ENCODE measurements at places on chromosomes 1 and 21. TPM values are rescaled to one million over a fixed set of nuclear protein-coding genes. Genes with fewer than 3 reads are reported as not detected.

ALDH9A1 gene
- 37.0 TPM for total RNA-seq

GRCh38 chr1:19844731-19845495 lies 29.8 kb upstream of the RNF186 start:
- H3K4me1 ChIP-seq: peaks cover 2% of the 10 kb centered on the region
- H3K36me3 ChIP-seq: no peaks in the 10 kb centered on the region
- H3K27me3 ChIP-seq: peaks cover 33% of the 10 kb centered on the region
- no peak for DNase-seq
- H3K27ac ChIP-seq: no peak overlapping the region

DNA sequence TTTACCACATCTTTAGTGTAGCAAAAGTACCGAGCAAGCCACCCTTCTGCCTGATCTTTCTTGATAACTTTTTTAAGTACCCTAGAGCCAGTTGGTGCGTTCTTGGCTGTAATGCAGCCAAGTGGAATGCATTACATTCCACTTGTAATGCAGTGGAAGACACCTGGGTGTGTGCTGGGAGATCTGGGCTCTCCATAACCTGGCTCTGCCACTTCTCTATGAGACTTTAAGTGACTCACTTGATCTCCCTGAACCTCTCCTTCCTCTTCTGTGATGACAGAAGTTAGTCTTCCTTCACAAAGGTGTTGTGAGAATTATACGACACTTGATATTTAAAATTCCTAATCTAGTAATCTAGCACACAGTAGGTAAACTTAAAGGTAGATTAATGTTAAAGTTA lies 35.3 kb upstream of the NFIA start:
- no peaks in the 10 kb centered on the region for H3K36me3 ChIP-seq
- peaks cover 5% of the 10 kb centered on the region for H3K4me1 ChIP-seq
- no peak for DNase-seq
- H3K27ac ChIP-seq: no peak overlapping the region
- peaks cover 35% of the 10 kb centered on the region for H3K27me3 ChIP-seq

DNA sequence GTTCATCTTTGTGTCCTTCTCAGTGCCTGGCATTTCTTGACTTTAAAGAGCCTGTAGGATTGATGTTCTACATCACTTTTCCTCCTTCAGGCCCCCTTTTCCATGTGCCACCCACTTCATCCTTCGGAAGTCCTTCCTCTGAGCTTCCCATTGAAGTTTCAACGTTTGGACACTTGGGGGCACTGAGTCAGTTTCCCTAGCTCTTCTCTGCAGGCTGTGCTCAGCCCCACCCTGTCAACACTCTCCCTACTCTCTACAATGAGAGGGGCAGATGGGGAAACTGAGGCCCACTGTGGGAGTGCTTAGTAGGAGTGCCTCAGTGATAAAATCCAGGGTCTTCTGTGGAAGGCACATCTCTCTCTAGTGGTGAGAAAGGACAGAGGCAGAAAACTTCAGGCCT lies 11.9 kb downstream of the KCNJ10 start:
- peaks cover 16% of the 10 kb centered on the region for H3K36me3 ChIP-seq
- peaks cover 3% of the 10 kb centered on the region for H3K4me1 ChIP-seq
- H3K27ac ChIP-seq: no peak overlapping the region
- H3K4me3 ChIP-seq: no peak overlapping the region
- H3K27me3 ChIP-seq: peaks cover 89% of the 10 kb centered on the region

- no peaks in the 10 kb centered on the region for H3K27me3 ChIP-seq
- H3K4me3 ChIP-seq: no peak overlapping the region
- no peaks in the 10 kb centered on the region for H3K36me3 ChIP-seq
- no peak for DNase-seq
- no peaks in the 10 kb centered on the region for H3K4me1 ChIP-seq
Observed at GRCh38 chr1:96340686-96341085, 380.9 kb upstream of the PTBP2 start.

- DNase-seq: no peak
- peaks cover 64% of the 10 kb centered on the region for H3K27me3 ChIP-seq
- H3K4me3 ChIP-seq: peak within 1 kb of the TSS; percentile 76
- H3K27ac ChIP-seq: no peak within 1 kb of the TSS
- peaks cover 4% of the 10 kb centered on the region for H3K36me3 ChIP-seq
- H3K4me1 ChIP-seq: peaks cover 16% of the 10 kb centered on the region
Observed at GRCh38 chr1:219927956-219928790, at the start of gene SLC30A10. SLC30A10 (minus strand) TSS chr1:219928557; CDS start chr1:219928440, 117 bp downstream.

GIPC2 gene
- not detected for total RNA-seq

PKP1 gene
- total RNA-seq: not detected

S100A16 gene
- total RNA-seq: not detected

NUAK2 gene
- total RNA-seq: 5.1 TPM

- H3K36me3 ChIP-seq: no peaks in the 10 kb centered on the region
- no peak overlapping the region for H3K4me3 ChIP-seq
- H3K4me1 ChIP-seq: no peaks in the 10 kb centered on the region
- H3K27ac ChIP-seq: no peak overlapping the region
Observed at GRCh38 chr1:59556802-59557548, 257.8 kb upstream of the HOOK1 start.
